HS-27A (cell line): ENCODE measurements at places on chromosomes 3 and 15.

- no peak for DNase-seq
Measured at GRCh38 chr3:132900481-132900880, 137.7 kb upstream of the TMEM108 start.

- DNase-seq: no peak
Measured at GRCh38 chr3:184354121-184354728, 7.2 kb downstream of the CLCN2 start.

- DNase-seq: no peak
Measured at GRCh38 chr3:128201158-128201755, 48.0 kb downstream of the EEFSEC start.

DNA sequence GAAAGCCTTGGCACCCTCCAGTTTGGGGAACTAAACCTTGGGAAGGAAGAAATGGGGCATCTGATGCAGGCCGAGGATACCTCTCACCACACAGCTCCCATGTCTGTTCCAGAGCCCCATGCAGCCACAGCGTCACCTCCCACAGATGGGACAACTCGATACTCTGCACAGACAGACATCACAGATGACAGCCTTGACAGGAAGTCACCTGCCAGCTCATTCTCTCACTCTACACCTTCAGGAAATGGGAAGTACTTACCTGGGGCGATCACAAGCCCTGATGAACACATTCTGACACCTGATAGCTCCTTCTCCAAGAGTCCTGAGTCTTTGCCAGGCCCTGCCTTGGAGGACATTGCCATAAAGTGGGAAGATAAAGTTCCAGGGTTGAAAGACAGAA lies 7.7 kb downstream of the MAP1A start:
- no peak for DNase-seq

- no peak for DNase-seq
Measured at GRCh38 chr15:36517758-36518157, 61.7 kb upstream of the CDIN1 start.

- DNase-seq: no peak
Measured at GRCh38 chr3:192422997-192423342, 304.4 kb downstream of the FGF12 start.

- DNase-seq: no peak
Measured at GRCh38 chr3:107098864-107099263, 278.4 kb upstream of the CCDC54 start.

- no peak for DNase-seq
Measured at GRCh38 chr3:102258666-102259227, 176.1 kb upstream of the ZPLD1 start.

DNA sequence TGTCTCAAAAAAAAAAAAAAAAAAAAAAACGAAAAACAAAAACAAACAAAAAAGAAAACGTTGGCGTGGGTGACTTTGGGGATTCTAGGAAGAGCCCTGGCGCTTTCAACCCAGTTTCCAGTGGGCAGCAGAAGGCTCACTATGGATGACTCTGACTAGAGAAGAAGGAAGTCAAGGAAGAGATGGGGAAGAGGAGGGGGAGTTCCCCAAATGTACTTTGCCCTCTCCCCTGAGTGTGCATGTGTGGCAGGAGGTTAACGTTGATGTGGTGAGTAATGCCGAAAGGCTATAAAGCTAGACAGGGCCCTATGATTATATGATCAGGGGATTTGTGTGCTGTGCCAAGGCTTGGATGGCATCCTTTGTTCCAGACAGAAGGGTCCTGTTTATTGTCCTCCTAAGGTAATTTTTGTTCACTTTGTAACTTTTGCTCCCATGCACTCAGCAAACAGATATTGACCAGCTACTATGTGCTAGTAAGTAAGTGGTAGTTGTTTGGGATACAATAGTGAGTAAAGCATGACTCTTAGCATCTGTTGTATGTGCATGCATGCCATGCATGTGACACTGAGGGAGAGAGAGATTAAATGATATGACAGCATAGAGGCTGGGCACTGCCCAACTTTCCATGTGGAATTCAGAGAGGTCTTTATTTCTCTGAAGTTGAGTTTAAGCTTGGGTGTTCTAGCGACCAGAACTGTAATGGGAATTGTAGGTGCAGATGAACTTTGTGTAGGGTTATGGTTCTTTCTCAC lies 750 bp upstream of the HHLA2 start:
- no peak for DNase-seq

DNA sequence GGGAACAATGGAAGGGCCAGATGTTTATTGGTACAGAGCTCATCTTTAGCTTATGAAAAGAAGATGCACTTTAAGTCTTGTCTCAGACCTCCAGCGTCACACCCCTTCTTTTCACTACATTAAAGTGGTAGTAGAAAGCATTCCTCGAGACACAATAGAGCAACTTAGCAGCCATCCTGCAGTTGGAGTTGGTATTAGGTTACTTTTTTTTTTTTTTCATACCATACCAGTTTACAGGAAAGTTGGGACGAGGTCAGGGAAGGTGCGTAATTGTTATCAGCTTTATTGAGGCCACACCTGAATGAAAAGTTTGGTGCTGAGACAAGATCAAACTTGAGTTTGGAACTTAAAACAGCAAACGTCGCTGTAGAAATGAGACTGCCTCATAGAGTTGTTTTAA lies 203.8 kb downstream of the SOX2 start:
- DNase-seq: no peak

DNA sequence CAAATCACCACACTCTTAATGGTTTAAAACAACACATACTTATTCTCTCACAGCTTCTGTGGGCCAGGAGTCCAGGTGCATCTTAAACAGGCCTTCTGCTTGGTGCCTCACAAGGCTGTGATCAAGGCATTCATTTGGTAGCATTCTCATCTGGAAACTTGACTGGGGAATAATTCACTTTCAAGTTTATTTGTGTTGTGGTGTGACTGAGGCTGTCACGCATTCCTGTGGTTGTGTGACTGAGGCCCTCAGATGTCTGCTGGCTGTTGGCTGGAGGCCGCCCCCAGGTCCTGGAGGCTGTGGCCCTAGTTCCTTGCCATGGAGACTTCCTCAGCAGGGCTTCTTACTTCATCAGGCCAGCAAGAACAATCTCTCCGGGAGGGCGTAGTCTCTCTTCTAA lies 16.9 kb upstream of the FAM3D start:
- DNase-seq: peak; percentile 34

GRCh38 chr15:49046220-49047102 lies at the start of gene SECISBP2L:
Gene SECISBP2L, minus strand, starts transcription at chr15:49046446. Its CDS starts 147 bp downstream, at chr15:49046299.
- DNase-seq: peak; percentile 79

GRCh38 chr3:99393961-99394360 lies 244.4 kb upstream of the COL8A1 start:
- DNase-seq: no peak

DNA sequence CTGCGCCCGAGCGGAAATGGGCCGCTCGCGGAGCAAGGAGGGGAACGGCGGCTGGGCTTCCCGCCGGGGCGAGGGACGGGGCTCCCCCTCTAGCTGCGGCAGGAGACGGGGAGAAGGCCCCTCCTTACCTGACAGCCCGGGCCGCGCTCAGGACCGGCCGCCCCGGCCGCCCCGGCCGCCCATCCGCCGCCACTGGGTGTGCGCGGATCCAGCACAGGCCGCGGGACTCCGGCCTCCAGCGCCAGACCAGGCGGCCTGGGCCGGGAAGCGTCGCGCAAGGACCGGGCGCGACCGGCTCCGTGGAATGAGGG lies 296 bp downstream of the TPRA1 start:
- DNase-seq: no peak

- no peak for DNase-seq
Measured at GRCh38 chr3:146020969-146021368, 140.0 kb downstream of the PLOD2 start.

- DNase-seq: no peak
Measured at GRCh38 chr15:81156324-81156723, 22.3 kb downstream of the CFAP161 start.

- no peak for DNase-seq
Measured at GRCh38 chr15:93029836-93030429, 59.1 kb downstream of the RGMA start.

- no peak for DNase-seq
Measured at GRCh38 chr15:91465086-91465485, 365.0 kb downstream of the SV2B start.

DNA sequence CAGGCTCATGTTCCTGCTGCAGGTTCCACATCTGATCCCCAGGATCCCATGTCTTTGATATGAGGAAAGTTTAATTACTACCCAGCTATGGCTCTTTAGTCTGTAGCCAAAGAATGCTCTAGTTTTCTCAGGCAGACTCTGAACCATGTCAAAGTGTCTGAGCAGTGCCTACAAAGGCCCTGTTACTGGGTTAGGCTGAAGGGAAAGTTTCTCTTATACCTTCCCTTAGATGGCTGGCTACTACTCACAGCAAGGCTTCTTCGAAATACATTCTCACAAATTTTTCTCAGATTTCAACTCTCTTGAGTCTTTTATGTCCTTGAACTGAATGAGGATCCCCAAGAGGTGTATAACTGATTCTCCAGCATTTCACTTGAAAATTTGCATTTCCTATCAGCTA lies 102.4 kb downstream of the NR1D2 start:
- no peak for DNase-seq

GRCh38 chr3:17982211-17982880 lies 239.9 kb upstream of the TBC1D5 start:
- no peak for DNase-seq

- DNase-seq: no peak
Measured at GRCh38 chr3:9750556-9751411, 1.0 kb downstream of the OGG1 start.

DNA sequence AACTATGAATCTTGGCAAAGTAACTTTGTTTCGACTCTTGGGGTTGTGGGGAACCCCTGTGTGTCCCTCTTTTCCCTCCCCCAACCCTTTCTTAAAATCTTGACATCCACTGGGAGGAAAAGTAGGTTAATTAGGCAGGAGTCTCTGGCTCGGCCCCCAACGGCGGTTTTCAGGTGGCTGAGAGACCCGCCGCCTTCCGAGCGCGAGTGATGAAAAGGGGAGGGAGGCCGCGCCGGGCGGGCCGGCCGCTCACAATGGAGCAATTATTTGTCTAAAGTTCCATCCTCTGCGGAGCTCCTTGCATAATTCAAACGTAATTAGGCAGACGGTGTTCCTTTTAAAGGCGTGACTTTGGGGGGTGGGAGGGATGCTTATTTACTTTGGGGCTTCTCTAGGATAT lies 51.7 kb downstream of the ZIC4 start:
- DNase-seq: no peak

GRCh38 chr3:30258426-30259392 lies 347.7 kb upstream of the TGFBR2 start:
- no peak for DNase-seq

DNA sequence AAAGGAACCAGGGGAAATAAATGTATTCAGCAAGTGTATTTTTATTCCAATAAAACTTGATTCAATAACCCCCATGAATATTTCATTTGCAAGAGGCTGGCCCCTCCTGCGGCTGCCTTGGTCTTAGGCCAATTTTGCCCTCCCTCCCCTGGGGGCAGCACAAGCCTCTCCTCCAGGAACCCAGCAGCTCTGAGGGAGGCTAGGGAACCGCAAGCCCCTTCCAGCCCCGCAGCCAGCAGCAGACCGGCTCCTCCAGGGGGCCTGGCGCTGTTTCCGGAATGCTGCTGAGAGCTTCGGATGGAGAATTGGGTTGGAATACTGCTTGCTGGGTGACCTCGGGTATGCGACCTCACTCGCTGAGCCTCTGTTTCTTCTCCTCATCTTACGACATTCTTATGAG lies 150.1 kb downstream of the RAB11A start:
- DNase-seq: no peak

- DNase-seq: no peak
Measured at GRCh38 chr3:150681057-150681456, 22.7 kb downstream of the ERICH6 start.

DNA sequence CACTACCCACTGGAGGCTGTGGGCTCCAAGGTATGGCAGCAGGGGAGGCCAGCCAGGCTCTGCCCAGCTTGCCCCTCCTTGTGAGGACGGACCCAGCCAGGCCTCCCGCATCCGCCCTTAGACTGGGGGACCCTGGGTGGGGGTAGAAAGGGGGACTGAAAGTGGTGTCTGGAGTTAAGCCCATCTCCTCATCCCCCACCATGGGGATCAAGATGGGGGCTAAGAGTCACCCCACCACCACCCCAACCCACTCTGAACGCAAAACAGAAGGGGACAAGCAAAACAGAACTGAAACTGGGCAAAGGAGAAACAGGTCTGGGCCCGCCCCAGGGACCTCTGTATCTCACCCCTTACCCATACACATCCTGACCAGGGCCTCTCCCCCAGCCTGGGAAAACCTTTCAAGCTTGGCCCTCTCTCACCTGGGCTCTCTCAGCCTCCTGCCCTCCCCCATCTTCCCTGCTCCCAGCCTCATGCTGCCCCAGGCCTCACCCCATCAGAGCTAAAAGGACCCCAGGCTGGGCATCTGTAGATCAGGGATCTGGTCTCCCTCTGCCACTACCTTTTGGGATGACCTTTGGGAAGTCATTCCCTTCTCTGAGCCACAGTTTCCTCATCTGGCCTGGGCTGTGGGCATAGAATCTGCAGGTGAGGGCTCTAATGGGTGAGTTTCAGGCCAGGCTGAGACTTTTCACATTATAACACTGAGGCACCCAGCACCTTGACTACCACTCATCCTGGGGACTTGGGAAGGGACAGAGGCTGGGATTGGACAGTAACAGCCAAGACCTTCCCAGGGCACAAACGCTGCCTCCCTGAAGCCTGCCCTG lies 30.0 kb upstream of the CYP11A1 start:
- no peak for DNase-seq

DNA sequence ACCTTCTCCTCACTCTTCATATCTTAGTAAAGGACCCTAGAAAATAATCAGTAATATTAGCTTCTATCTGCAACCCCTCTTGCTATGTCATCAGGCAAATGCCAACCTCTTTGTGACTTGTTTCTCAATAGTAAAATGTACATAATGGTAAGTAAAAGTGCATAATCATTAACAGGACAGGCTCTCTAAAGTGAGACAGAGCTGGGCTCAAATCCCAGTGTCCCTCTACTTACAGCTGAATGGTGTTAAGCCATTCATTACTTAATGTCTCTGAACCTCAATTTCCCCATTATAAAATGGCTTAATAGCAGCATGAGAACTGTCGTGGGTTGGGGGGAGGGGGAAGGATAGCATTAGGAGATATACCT lies 62.6 kb upstream of the ATP11B start:
- no peak for DNase-seq

DNA sequence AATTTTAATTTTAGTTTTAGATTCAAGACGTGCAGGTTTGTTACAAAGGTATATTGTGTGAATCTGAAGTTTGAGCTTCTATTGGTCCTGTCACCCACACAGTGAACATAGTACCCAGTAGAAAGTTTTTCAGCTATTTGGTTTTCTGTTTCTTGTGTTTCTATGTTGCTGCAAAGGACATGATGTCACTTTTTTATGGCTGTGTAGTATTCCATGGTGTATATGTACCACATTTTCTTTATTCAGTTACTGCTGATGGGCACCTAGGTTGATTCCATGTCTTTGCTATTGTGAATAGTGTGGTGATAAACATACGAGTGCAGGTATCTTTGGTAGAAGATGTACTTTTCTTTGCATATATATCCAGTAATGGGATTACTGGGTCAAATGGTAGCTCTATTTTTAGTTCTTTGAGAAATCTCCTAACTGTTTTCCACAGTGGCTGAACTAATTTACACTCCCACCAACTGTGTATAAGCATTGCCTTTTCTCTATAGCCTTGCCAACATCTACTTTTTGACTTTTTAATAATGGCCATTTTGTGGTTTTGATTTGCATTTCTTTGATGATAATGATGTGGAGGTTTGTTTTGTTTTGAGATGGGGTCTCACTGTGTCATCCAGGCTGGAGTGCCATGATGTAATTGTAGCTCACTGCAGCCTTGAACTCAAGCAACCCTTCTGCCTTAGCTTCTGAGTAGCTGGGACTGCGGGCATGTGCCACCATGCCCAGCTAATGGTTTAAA lies 43.9 kb downstream of the LIMD1 start:
- DNase-seq: no peak
